ENCODE measurements at places on chromosomes 11 and 22.

- DNase-seq: no peak
Measured at GRCh38 chr11:21489416-21490115, 703.3 kb upstream of the ANO5 start.

GRCh38 chr11:124865902-124866851 is 945 bp downstream of the ROBO3 start:
- no peak for DNase-seq

GRCh38 chr11:104199053-104199452 is 35.1 kb upstream of the PDGFD start:
- DNase-seq: no peak

- no peak for DNase-seq
Measured at GRCh38 chr11:131331010-131331409, 39.4 kb upstream of the NTM start.

- no peak for DNase-seq
Measured at GRCh38 chr11:113242767-113243397, 71.5 kb upstream of the TTC12 start.

- DNase-seq: no peak
Measured at GRCh38 chr22:27650985-27651384, 150.6 kb downstream of the MN1 start.

DNA sequence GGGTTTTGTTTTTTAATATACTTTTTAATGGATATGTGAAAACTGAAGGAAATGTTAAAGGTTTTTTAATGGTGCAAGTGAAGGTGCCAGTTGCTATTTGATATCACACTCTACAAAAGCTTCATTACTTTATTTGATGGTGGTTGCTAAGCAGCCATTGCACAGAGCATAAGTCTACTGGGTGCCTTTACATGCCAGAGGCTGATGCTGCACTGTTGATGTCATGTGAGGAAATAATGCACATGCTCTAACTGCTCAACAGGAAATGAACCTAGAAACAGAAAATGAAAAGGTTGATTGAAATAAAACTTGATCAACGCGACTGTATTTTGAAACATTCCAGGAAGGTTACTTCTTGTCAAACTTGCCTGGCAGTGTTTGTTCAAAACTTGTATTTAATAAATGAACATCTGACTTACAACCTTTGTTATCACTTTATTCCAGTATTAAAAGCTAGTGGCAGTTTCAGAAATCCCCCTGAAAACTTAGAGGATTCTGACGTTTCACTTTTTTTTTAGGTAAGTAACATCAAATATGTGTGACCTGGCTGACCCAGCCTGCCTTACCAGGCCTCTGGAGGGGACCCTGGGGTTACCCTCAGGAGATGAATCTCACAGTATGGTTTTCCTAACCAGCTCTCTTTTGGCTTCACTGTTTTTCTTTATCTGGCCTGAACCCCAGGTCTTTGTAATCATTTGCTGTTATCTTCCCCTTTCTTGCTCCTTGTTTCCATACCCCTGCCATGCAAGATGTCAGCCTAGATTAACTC is 2.4 kb upstream of the ATP5MG start:
- no peak for DNase-seq

DNA sequence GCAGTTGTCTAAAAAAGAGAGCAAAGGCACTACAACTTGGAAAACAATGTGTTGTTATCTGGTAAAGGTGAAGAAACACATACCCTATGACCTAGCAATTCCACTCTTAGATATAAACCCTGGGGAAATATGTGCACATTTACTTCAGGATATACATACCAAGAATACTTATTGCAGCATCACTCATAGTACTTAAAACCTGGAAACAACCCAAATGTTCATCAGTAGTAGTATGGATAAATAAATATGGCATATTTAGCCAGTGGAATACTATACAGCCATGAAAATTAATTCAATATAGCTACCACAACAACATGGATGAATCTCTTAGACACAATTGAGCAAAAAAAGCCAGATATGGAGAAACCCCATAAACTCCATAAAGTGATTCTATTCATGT is 26.1 kb upstream of the MICAL2 start:
- no peak for DNase-seq

DNA sequence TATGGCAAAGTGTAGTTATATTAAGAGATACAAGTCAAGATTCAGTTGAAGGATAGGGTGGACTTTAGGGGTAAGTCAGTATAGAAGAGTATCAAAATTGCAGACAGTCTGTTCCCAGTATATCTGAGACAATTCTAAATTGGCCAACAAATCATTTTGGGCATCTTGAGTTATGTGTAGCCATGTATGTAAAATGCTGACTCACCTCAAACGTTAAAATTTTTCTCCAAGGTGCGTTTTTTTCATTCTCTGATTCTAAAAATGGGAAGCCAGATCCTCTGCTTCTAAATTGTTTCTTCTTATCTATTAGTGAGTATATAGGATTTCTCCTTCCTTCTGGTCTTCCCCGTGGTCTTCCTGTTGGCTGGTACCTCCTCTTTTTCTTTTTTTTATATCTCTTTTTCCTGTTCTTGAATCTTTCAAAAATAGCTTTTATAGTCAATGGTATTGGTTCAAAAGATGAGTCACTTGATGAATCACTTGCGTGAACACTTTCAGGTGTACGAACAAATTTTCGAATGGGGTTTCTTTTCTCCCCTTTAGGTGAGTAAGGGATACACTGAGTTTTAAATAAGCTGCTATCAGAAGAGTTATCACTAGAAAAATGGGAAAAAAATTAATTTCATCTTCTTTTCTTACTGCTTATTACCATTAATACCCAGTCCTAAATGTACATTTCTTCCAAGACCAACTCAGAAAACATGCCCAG is 3.2 kb downstream of the TAF1D start:
- DNase-seq: no peak

DNA sequence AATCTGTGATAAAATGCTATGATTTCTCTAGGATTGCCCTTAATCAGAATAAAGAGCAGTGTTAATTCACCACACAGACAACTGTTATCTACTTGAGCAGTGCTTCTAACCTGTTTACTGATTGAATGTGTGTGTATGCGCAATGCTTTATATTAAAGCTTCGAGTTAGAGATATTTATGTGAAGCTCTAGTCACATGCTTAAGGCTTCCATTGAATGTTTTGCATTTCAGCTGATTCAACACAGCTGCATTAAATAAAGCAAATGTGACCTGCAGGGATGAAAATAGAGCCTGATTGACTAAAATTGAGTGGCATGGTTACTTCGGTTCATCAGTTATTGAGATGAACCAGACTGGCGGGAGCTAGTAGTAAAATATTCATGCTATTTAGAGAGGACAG is 395.3 kb downstream of the JRKL start:
- no peak for DNase-seq

DNA sequence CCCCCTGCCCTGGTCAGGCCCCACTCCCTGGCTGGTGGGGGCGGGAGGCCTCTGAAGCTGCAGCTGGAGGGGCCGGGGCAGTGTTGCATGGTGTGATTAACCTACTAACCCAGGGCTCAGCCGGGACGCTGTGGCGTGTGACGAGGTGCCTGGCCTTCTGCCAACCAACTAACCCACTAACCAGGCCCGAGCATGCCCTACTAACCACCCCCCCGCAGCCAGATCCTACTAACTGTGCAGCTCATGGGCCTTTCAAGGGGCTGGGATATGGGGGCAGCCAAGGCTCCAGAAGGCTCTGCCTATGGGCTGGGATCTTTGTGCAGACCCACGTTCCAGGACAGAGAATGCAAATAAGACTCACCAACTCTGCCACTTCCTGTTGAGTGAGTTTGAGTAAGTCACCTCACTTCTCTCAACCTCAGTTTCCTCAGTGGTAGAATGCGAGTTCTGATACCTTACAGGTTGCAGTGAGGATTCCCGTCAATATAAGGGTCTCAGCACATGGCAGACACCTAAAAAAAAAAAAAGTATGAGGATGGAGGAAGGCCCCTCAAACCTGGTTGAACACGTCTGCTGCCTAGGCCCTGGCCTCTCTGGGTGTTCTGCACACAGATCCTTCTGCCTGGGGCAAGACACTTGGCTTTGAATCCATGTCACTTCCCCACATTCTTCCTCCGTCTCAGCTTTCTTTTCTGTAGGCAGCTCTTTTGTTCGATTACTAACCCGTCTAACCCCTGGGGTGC is 14.1 kb downstream of the MIAT start:
- DNase-seq: no peak

GRCh38 chr11:118853678-118854077 is 30.0 kb upstream of the CXCR5 start:
- no peak for DNase-seq

GRCh38 chr11:57476047-57476756 is 15.9 kb downstream of the RTN4RL2 start:
- no peak for DNase-seq

DNA sequence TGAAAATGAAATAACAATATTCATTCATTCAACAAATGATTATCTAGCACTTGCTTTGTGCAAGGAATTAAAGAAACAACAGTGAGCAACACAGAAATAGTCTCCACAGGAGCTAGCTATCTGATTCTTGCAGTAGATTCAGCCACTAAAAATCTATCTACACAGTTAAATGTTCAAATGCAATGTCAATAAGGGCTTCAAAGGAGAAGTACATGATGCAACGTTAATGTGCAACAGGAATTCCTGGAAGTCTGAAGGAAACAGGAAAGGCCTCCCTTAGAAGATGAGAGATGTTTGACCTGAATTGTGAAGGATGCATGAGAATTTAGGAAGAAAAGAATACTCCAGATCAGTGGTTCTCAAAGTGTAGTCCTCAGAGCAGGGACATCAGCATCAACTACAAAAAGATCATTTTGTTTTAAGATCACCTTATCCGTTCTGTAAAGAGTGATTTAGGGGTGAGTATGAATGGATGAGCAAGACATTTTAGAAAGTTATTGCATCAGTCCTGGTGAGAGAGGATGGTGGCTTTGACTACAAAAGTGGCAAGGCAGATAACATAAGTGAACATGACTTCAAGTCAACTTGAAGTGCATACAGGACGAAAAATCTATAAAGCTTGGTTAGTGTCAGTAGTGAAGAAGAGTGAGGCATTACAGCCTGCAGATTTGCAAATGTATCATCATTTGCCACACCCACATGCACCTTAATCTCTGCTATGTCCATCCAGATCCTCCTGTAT is 96.0 kb downstream of the ETS1 start:
- DNase-seq: no peak

DNA sequence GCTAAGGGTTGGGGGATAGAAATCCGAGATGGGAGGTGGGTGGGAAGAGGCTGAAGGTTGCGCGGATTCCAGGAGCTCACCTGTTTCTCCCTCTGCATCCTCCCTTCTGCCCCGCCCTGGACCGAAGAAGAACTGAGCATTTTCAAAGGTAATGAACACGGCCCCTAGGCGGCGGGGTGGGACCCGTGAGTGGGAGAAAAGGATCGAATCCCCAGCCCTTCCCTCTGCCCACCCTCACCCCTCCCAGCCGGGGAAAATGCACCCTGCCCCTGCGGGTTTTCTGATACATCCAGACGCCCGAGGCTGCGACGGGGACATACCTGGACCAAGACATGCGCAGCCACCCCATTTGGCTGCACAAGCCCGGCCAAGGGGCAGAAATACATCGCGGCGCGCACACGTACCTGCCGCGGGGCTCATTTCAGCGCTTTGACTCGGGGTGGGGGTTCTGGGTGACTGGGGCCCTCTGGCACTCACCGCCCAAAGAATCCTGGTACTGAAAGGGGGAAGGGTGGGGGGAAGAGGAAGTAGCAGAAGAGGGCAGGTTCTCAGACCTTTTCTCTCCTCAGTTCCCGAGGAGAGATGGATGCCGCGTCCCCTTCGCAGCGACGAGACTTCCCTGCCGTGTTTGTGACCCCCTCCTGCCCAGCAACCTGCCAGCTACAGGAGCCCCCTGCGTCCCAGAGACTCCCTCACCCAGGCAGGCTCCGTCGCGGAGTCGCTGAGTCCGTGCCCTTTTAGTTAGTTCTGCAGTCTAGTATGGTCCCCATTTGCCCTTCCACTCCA is 6.0 kb downstream of the VSIG2 start:
- DNase-seq: no peak

- no peak for DNase-seq
Measured at GRCh38 chr22:47994045-47994444, 1231.6 kb downstream of the TBC1D22A start.

GRCh38 chr11:116376547-116376946 is 396.2 kb downstream of the BUD13 start:
- DNase-seq: no peak

DNA sequence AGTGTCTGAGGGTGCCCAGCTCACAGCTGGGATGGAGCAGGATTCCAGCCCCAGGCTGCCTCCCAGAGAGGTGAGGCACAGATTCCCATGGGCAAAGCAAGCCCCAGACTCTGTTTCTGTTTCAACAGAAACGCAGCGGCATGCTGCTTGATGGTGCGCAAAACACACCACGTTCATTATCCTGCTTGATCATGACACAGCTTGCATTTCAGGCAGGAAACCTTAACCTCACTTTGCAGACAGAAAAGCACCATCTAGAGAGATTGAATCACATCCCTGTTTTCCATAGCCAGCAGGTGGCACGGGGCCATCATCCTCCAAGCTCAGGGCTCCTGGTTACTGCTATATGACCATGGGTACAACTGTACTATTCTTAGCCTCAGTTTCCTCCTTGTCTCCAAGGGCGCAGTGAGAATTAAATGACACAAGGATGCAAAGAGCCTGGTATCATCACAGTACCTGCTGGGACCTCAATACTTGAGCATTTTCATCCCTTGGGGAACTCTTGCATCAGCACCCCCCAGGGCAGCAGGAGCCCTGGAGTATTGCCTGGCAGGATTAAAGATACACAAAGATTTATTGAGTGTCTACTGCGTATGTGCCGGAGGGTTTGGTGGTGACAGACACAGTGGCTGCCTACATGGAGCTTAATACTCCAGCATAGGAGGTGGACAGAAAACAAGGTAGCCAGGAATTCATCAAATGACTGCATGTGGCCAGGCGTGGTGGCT is 110.0 kb downstream of the TP53I11 start:
- DNase-seq: no peak

DNA sequence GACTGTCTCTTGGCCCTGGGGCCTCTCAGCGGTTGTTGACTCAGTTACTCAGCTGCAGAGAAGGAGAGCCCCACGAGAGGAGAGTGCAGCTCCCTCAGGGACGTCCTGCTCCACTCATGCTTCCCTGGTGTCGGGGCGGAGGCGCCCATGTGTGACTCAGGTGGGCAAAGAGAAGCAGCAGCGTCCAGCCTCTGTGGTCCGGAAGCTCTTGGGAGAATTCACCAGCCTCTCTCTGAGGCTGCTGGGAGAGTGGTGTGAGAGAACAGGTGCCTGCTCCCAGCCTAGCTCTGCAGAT is 25.7 kb downstream of the GLB1L2 start:
- DNase-seq: no peak

- no peak for DNase-seq
Measured at GRCh38 chr11:85540635-85541205, 86.4 kb downstream of the DLG2 start.

- DNase-seq: no peak
Measured at GRCh38 chr11:4647766-4648165, 4.0 kb downstream of the OR51E1 start.

- DNase-seq: no peak
Measured at GRCh38 chr22:17781319-17782031, 7.2 kb upstream of the BID start.

Measured in cortex of kidney (tissue), 1 donor.